Lung microvascular endothelial cell (primary cell): ENCODE measurements at places on chromosomes 16 and 17. TPM values are rescaled to one million over a fixed set of nuclear protein-coding genes. Genes with fewer than 3 reads are reported as not detected.
A peak's percentile ranks its signal among the peaks of the same experiment; 100 is the strongest.

DNA sequence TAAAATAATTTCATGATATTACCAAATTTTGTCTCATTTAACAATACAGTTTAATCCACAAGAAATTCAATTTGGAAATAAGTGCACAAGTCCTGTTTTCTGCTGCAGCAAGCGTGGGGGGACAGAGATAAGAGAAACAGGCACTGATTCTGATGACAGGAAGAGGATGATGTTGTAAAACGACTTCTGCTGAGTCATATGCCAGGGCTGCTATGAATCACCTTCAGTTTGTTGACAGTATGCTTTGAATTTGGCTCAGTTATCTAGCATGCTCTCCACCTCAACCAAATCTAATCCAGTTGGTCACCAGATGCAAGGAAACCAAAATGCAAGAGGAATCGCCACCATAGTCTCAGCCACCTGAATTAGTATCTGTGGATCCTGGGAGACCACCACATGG is 244.1 kb upstream of the MON1B start:
- no peak for DNase-seq

- DNase-seq, result peak; percentile 51
Observed at GRCh38 chr16:88770461-88771293, 14.3 kb downstream of the PIEZO1 start.

- DNase-seq, result no peak
Observed at GRCh38 chr17:59848385-59848668, 44.4 kb downstream of the TUBD1 start.

DNA sequence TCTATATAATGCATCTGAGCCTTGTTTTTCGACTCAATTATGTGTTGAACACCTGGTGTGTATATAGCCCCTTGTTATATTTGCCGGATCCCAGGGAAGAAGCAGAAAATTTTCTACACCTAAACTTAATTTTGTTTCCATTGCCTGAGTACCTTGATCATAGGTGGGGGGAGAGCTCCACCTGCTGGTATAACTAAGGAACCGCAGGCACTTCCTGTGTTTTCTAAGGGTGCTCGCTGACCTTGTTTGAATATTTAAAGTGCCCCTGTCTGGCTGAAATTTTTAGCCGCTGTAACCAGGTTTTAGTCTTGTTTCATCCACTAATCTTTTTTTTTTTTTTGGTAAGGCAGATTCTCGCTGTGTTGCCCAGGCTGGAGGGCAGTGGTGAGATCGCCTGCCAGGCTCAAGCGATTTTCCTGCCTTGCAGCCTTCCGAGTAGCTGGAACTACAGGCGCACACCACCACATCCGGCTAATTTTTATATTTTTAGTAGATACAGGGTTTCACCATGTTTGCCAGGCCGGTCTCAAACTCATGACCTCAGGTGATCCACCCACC is 6.5 kb upstream of the NUBP1 start:
- DNase-seq, result peak; percentile 61

- no peak for DNase-seq
Observed at GRCh38 chr16:4303973-4304372, 11.9 kb upstream of the GLIS2 start.

GRCh38 chr17:6380915-6381438 is 53.9 kb downstream of the AIPL1 start:
- no peak for DNase-seq

DNA sequence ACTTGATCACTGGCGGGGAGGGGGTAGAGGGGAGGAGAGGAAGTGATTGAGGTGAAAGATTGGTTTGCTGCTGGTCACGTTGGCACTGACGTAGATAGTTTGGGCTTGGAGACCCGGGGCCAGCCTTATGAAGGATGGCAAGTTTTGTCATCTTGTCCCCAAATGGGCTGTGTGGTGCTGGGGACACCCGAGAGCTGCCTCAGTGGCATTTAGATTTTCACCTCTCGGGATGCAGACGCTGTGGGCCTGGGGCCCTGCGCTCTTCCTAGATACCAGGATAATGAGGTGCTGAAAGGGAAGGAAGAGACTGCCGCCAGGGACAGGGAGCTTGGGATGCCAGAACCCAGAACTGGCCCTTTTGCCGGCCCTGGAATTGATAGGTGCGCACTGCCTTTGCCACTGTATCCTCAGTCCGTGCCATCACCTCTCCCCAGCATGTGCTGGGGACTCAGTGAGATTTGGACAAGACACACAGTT is 1.4 kb upstream of the SOCS3 start:
- DNase-seq, result no peak

DNA sequence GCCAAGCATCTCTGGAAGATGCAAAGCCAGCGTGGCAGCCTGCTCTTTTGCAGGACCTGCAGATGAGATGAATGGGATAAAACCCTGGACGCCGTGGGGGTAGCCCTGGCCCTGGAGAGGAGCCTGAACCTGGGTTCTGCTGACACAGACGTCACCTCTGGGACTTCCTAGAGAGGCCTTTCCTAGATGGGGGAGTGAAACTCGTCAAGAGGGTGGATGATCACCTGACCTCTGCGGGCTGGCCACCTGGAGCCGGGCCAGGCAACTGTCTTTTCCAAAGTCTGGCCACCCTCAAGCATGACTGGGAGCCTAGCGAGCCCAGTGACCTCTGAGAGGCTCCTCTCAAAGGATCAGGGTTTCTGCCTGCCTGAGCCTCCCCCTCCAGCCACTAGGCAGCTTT is 529.0 kb downstream of the KCNJ18 start:
- DNase-seq, result no peak

GRCh38 chr16:66581246-66581952 is 2.1 kb downstream of the CMTM2 start:
- DNase-seq, result no peak

- no peak for DNase-seq
Observed at GRCh38 chr16:57530522-57531252, 5.7 kb downstream of the CCDC102A start.

DNA sequence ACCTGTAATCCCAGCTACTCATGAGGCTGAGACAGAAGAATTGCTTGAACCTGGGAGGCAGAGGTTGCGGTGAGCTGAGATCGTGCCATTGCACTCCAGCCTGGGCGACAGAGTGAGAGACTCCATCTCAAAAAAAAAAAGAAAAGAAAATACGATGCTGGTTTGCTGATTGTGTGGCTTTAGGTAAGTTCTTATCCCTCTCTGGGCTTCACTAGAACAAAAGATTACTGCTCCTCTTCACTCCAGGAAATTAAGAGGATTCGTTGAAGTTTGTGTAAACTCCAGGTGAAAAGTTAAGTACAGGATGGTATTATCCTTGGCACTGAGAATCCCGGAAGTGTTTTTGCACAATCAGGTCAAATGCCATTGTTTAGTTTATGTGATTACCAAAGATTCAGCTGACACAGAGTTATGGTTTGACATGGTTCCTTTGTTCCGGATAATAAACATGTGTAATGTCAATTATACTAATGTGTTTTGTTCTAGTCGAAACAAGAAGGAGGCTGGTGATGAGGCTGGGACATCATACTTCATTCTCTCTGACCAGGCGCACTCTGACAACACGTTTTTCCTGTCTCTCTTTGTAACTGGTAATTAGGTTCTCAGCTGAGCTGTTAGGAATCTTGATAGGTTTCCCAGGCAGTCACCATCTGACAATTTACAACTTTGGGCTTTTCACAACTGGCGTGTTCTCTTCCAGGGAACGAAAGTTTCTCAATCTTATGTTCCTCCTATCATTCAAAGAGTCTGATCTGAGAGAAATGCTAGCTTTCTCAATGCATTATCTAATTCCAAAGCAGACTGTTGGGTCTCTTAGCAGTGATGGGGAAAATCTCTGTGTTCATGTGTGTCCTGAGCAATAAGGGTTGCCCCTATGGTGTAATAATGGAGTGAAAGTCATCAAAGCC is 10.8 kb upstream of the TAOK1 start:
- DNase-seq, result peak; percentile 73

Gene MPP2
- total RNA-seq, result under 0.01 TPM in 2 replicates

Gene GSPT1
- total RNA-seq, result 32.1 and 34.0 TPM in 2 replicates

Gene EPN3
- total RNA-seq, result 0.22 TPM in 1 of 2 replicates, not detected in the other
